ENCODE measurements at places on chromosomes 5 and 9.

GRCh38 chr5:176469296-176469695 lies 21.1 kb downstream of the FAF2 start:
- DNase-seq, result no peak

DNA sequence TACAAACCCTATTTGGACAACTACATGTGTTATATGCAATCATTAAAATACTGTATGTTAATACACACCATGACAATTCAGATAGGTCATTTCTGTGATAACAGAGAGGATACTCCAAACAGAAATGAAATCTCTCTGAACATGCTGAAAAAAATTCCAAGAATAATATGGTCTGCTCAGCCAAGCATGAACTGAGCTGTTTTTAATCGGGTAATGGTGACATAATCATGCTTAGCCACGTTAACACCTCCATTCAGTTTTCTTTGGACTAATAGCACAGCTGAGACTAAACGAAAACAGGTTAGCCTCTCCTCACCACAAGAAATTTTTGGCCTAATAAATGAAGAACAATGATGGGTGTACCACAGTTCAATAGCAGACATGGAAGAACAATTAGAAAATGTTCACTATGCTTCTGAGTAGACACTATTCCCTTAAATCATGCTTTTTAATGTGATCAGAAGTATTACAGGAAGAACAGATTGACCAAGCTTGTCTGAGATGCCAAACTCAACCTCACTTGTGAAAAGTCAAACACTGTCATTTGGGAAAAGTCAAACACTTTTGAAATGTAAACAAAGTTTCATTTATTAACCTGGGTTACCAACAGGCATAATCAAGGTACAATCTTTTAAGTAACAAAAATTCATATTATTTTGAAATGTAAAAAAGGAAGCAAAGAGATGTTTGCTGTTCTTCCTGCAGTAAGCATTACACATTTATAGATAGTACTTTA lies 19.4 kb downstream of the RAB14 start:
- DNase-seq, result no peak

DNA sequence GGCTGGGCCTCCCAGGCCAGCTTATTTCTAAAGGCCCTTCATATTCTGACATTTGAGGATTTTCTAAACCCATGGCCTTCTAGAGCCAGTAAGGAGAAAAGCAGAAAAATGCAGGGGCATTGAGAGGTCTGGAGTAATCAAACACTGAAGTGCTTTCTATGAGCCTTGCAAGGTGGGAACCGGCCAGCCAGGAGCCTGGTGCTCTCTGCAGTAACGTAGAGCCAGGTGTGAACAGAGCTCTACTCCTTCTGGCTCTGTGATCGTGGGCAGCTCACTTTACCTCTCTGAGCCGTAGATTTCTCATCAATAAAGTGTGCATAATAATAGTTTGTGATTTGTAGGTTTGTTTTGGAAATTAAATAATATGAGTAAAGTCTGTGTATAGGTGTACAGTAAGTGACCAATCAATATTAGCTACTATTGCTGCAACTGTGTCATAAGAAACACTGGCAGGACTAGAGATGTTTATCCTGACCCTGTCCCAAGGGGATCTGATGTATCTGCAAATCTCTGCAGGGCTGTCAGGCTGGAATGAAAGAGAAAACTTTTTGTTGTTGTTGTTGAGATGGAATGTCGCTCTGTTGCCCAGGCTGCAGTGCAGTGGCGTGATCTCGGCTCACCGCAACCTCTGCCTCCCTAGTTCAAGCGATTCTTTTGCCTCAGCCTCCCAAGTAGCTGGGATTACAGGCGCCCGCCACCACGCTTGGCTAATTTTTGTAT lies 2.7 kb downstream of the SYNPO start:
- DNase-seq, result no peak

GRCh38 chr5:22908129-22908528 lies 55.0 kb upstream of the CDH12 start:
- DNase-seq, result no peak

GRCh38 chr5:79423296-79423695 lies 90.6 kb downstream of the HOMER1 start:
- peak; percentile 60 for DNase-seq

DNA sequence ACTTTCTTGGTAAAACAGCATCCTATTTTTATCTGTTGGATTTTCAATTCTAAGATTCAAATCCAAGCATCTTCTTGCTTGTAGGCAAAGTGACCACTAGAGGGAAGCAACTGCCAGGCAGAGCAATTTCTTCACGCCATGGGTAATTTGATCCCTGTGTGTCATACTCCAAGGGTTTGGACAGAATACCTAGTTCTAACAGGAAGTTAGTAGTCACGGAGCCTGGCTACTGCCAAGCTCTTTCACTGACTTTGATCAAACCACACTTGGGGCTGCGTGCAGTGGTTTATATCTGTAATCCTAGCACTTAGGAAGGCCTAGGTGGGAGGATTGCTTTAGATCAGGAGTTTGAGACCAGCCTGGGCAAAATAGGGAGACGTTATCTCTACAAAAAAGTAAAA lies 473.6 kb upstream of the TNC start:
- peak; percentile 99 for DNase-seq

DNA sequence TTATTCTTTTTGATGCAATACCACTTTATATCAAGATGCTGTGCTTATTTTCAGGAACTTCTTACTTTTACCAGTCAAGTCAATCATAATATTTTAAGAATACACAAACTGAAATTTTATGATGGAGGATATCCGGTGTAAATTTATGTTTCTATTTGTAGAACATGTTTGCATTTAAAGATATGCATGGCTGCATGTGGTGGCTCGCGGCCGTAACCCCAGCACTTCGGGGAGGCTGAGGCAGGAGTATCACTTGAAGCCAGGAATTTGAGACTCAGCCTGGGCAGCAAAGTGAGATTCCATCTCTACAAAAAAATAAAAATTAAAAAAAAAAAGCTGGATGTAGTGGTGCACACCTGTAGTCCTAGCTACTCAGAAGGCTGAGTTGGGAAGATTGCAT lies 73.5 kb upstream of the ALDH1A1 start:
- DNase-seq, result no peak

DNA sequence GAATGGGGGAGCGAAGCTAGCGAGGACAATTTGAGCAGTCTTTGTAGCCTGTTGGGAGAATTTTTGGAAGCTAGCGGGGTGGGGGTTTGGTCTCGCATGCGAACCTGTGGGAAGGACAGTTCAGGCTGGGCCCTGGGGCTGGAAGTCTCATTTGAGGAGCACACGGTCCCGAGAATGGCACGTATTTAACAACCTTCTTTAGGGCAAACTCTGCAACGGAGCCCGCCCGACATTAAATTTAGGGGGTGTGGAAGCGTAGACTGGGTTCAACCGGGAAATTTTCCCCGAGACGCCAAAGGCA lies 35.2 kb upstream of the NFIB start:
- no peak for DNase-seq

- DNase-seq, result no peak
Measured at GRCh38 chr9:101478906-101479305, 43.3 kb upstream of the ALDOB start.

DNA sequence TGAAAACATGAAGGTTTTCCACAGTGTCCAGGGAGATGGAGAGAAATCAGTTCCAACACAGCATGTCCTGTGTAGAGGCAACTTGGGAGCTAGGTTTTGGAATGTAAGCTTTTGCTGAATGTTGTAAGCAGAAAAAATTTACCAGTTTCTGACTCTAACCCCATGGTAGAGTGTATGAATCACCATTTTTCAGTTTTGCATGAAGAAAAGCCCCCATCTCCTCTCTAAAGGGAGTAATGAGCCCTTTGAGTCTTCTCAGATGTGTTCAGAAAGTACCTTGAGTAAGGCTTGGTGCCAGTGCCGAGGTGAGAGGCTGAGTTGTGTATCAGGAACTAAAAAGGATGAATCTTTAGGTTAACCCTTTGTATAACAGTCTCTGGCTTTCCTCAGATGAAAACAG lies 96.2 kb downstream of the ADRB2 start:
- DNase-seq, result no peak

DNA sequence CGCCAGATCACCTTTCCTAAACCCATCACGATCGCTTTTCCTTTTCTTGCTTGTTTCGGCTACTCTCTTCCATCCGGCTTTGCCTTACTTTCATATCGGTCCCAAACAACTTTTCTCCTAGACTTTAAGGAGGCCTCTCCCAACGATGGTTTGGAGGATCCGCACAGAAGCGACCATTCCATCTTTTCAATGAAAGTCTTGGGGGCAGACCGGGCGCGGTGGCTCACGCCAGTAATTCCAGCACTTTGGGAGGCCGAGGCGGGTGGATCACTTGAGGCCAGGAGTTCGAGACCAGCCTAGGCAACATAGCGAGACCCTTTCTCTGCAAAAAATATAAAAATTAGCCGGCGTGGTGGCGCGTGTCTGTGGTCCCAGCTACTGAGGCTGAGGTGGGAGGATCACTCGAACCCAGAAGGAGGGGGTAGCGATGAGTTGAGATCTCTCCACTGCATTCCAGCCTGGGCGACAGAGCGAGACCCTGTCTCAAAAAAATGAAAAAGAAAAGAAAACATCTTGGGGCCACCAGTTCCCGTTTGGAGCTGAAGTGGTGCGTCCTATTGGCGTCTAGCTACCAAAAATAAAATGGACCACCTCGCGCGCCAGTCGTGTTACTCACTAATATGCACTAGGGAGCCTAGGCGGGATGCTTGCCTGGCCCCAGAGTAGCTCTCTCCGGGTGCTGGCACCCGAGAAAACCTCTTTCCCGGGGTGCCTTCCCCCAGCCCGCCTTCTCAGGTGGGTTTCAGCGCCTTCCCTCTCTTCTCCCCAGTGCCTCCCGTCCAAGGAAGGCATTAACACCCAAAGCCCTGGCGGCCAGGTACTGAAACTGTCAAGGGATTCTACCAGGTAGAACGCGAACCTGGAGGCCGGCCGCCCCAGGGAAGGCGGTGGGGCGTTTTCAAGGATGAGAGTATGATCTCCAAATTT lies 800 bp upstream of the AP3B1 start:
- DNase-seq, result peak; percentile 32

Measured in fibroblast of skin of back (primary cell).